ENCODE measurements at places on chromosomes 4 and X. TPM values are rescaled to one million over a fixed set of nuclear protein-coding genes. Genes with fewer than 3 reads are reported as not detected.

JADE3 gene
- total RNA-seq, result 2.9 TPM

HSFX1 gene
- total RNA-seq, result 0.66 TPM

HELQ gene
- 17.9 TPM for total RNA-seq

LYAR gene
- 6.8 TPM for total RNA-seq

GLUD2 gene
- 2.9 TPM for total RNA-seq

MXRA5 gene
- 0.13 TPM for total RNA-seq

RRH gene
- total RNA-seq, result not detected

ITGB1BP2 gene
- total RNA-seq, result 24.3 TPM

IL13RA2 gene
- 451 TPM for total RNA-seq

MAP7D2 gene
- total RNA-seq, result not detected

ZMAT1 gene
- total RNA-seq, result 1.7 TPM

TLR6 gene
- total RNA-seq, result 1.4 TPM

HERC5 gene
- 1.6 TPM for total RNA-seq
